ENCODE measurements at places on chromosomes 12 and 14.

DNA sequence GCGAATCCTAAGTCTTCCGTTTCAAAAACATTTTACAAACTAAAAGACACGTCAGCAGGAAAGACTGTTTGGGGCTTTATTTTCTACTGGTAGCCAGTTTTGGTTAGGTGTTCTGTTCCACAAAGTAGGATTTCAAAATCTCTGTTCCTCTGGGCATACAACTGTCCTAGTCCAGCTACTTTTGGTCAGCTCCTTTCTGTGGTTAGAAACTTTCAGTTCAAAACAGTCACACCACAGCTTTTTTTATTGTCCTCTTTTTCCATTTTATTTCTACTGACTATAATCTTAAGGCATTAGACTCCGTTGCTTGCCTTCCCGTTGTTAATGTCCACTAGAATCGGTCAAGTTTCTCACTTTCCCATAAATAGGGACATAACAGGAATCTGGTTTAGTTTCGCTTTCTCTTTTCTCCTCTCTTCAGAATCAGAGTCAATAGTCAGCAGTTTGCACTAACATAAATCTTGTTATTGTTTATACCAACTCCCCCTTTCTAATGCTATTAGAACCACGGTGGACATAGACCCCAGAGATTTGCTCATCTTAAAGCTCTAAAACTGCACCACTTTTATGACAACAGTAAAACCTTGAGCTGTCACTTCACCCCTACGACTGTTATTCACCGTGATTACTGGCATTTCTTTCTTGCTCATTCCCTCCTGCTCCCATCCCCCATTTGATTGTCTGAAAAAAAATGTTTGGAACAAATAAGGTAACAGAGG lies 41.5 kb upstream of the NPAS3 start:
- no peak for DNase-seq

- DNase-seq, result no peak
Observed at GRCh38 chr12:19971361-19972280, 396.7 kb upstream of the PDE3A start.

DNA sequence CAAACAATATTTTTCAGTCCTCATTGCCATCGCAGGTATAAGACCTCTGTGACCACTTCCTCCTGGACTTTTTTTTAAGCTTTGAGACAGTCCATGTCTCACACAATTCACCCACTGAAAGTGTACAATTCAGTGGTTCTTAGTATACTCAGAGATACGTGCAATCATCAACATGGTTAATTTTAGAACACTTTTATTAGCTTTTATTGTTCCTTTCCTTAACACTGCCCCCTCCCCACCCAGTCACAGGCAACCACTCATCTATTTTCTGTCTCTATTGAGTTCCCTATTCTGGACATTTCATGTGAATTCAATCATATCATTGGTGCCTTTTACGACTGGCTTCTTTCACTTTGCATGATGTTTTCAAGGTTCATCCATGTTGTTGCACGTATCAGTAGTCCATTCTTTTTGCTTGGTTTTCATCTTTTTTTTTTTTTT lies 16.2 kb downstream of the NCKAP5L start:
- no peak for DNase-seq

DNA sequence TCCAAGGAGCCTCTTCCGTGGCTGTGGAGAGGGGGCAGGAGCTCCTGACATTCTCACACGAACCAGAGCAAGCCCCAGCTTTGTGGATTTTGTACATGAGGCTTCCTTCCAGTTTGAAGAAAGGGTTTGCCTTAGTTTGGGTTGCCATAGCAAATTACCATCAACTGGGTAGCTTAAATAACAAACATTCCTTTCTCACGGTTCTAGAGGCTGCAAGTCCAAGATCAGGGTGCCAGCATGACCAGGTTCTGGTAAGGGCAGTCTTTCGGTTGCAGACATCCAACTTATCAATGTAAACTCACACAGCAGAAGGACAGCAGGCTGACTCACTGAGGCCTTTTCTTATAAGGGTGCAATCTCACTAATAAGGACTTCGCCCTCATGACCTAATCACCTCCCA lies 25.9 kb upstream of the STAB2 start:
- no peak for DNase-seq

DNA sequence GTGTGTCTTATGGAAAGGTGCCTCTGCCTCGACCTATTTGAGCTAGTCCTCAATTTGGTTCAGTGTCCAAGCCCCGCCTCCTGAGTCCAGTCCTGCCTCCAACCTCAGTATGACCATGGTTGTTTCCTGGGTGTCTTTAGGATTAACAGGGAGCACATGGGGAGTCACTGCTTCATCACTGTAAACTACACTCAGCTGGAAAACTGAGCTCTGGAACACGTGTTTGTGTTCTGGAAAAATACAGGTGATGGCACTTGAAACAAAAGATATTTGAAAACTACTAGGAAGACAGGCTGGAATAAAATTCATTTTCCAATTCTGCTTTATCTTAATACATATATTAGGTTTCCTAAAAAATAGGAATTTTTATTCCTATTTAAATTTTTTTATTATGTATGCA lies 1187.3 kb upstream of the TMEM132C start:
- no peak for DNase-seq

GRCh38 chr14:32820181-32820580 lies 118.5 kb upstream of the NPAS3 start:
- DNase-seq, result no peak

- no peak for DNase-seq
Observed at GRCh38 chr12:118822512-118822911, 158.8 kb upstream of the SRRM4 start.

DNA sequence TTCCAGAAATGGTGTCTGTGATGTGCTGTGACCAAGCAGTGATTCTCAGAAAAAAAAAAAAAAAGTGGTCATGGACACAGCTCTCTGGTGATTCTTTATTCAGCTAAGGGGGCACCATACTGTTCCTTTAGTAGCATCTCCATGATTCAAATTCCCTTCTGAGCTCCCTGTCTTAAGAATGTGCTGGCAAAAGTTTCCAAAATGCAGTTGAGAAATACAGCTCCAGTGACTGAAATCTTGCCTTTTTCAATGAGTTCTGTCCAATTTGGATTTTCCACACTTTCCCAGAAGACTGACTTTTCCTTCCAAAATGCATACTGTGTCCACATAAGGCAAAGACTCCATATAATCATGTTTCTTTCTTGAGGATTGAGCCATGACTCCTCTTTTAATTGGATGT lies 24.3 kb upstream of the CPM start:
- DNase-seq, result no peak

DNA sequence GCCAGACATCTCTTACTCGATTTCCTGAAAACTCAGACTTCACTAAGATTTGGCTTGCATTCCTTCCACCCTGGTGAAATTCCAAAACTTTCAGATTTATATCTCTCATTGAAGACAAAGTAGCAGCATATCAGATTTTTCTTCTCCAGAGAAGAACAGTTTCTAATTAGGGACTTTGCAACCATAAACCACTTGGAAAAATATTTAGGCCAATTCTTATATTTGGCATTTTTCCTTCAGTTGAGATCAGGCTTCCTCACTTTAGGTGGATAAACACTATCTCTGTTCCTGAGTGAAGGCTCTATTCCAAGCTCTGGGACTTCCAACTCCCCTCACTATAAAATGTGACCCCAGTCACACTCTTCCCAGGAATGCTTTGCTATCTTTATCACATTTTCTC lies 1434.3 kb upstream of the FLRT2 start:
- no peak for DNase-seq

- DNase-seq, result no peak
Observed at GRCh38 chr12:100141998-100142850, 450 bp downstream of the BLTP3B start.

DNA sequence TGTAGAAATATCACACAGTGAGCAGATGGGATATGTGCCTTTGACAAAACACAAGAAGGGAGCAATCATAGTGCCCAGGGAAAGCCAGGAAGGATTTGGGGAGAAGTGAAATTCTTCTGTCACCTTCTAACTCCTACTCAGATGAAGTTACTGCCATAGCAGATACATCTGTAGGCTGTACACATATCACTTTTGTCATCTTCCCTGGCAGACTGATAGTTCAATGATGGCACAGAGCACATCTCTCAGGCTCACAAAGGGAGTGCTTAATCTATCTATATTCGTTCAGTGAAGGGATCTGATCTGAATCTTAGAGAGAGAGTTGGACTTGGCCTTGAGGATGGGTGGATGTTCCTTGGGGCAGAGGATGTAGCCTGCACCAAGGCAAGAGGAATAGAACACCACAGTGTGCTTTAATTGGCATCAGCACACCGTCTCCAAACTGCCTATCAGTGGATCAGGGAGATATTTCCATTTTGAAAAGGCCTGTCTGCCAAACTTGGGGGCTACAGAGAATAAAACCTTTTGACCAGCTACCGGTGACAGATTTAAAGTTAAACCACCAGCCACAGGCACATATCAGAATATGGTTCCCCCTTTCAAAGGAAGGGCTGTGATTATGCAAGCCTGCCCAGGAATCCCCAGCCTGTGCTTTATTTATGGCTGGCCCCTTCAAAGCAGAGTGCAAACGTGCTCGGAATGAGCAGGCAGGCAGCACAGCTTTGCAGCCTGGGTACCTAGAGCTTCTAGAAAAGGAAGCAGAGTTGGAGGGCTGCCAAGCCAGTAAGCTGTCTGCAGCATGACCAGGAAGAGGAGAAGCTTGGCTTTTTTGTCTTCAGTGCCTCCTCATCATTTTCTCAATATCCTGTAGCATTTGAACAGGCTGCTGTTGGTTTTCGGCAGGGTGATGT lies 165.5 kb upstream of the DYRK2 start:
- DNase-seq, result peak; percentile 16

- no peak for DNase-seq
Observed at GRCh38 chr14:80269353-80269925, 58.1 kb upstream of the DIO2 start.

DNA sequence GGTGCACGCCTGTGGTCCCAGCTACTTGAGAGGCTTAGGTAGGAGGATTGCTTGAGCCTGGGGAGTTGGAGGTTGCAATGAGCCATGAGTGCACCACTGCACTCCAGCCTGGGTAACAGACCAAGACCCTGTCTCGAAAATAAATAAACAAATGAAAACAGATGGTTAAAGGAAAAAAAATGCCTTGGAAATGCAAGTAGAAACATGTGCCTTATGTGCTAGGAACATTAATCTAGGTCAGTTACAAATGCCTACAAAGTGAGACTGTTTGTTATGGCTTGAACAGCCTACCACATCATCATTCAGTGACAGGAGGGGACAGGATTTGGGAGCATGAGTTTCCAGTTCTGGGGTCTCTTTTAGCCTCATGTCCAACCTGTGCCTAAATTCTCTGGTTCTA lies 52.4 kb upstream of the BCAT1 start:
- no peak for DNase-seq

DNA sequence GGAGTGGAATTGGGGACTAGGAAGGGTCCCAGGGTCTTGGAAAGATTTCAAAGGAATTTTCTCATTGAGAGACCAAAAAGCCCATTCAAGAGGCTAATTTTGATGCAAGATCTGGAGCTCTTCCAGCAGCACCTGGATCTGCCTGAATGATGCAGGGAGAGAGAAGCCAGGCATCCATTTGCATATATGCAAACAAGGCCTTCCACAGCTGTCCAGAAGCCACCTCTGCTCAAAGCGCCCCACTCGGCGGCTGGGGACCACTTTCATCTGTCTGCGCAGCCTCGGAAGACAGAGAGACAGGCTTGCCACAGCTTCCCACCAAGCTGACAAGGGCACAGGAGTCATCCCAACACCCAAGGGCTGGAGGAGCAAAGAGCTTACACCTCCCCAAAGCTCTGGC lies 295.6 kb downstream of the DPF3 start:
- no peak for DNase-seq

GRCh38 chr12:130079279-130079678 lies 83.0 kb upstream of the FZD10 start:
- no peak for DNase-seq

- DNase-seq, result no peak
Observed at GRCh38 chr12:88108021-88108420, 33.9 kb downstream of the CEP290 start.

GRCh38 chr12:124917841-124918621 lies 3.6 kb upstream of the UBC start:
- no peak for DNase-seq

GRCh38 chr14:92768795-92769194 lies 20.4 kb upstream of the LGMN start:
- no peak for DNase-seq

- no peak for DNase-seq
Observed at GRCh38 chr12:53222170-53222721, 9.8 kb downstream of the RARG start.

GRCh38 chr12:22014783-22015144 lies 31.3 kb upstream of the CMAS start:
- DNase-seq, result no peak

- no peak for DNase-seq
Observed at GRCh38 chr12:79397609-79398008, 293.2 kb downstream of the PAWR start.

DNA sequence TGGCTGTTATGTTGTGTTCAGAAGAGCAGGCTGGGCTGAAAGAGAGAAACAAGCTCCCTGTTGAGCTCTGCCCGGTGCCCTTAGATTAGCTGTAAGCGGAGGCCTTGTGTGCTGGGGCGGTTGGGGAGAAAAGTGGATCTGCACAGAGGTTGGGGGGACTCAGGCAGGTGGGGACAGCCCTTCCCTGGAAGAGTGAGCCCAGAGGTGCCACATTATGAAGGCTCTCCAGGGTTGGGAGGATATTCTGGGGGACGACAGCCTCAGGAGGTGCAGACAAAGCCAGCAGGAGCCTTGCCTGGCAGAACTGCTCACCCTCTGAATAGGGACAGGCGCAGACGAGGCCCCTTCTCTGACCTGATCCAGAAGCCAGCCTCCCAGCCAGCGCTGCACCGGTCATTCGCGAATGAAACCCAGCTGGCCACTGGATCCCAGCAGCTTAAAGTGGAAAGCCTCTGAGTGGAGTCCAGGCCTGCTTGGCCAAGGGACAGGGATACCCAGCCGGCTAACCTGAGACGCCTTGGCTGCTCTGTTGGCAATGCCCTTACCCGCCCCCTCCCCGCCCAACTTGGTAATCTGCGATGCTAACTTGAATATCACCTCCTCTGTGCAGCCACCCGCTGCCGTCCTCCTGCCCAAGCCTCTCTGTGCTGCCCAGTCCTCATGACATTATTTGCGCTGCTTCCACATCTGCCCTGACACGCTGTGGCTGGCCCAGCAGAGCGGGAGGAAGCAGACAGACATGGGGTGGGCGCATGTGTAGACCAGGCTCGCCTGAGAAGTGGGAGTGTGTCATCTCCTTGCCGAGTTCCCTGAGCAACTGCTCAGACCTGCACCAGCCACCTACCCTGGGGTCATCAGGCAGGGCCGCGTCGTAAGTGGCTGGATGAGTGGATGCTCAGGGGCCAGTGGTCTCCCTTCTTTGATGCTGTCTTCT lies 5.6 kb downstream of the HIP1R start:
- no peak for DNase-seq

All from SK-N-MC (cell line).